ENCODE measurements at places on chromosomes 11 and 22.

DNA sequence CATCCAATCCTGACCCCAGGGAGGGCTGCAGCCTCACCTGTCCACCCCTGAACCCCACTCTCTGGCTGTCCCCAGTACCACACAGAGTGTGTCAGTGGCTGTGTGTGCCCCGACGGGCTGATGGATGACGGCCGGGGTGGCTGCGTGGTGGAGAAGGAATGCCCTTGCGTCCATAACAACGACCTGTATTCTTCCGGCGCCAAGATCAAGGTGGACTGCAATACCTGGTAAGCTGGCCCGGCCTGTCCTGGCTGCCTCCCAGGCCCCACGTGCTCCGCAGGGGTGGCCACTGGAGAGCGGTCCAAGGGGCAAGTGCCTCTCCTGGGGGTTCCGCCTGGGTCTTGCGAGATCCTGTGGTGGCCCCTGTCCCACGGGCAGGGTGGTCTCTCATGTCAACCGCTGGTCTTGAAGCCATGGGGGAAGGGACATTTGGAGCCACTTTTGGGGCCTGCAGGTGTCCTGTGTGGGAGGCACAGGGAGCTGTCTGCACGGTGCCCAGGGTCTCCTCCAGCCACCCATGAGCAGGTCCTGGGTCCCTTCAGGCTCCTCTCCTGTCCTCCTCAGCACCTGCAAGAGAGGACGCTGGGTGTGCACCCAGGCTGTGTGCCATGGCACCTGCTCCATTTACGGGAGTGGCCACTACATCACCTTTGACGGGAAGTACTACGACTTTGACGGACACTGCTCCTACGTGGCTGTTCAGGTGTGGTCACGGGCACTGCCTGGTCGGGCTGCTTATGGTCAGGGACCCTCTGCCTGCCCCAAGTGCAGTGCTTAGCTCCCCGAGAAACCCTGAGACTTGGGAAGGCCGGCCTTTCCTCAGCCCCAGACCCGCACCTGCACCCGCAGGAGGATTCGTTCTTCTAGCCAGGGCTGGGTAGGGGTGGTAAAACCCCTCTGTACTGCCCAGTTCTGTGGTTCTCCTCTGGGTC is 11.8 kb downstream of the MUC2 start:
- DNase-seq: no peak

- no peak for DNase-seq
Observed at GRCh38 chr22:41522813-41523212, 21.5 kb downstream of the POLR3H start.

DNA sequence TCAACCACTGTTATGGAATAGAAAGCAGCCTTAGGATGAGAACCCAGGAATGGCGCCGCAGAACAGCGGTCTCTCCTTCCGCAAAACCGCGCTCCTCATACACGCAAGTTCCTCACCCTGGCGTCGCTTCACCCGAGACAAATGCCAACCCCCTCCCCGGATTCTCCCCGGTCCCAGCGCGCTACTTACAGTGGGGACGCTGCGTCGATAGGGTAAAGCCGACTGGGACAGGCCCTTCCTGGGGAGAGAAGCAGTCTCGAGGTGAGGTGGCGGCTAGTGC is 287 bp downstream of the RPS13 start:
- DNase-seq: no peak

- no peak for DNase-seq
Observed at GRCh38 chr22:19042285-19043120, 79.7 kb downstream of the DGCR2 start.

GRCh38 chr11:119251114-119251513 is 45.0 kb downstream of the CBL start:
- DNase-seq: no peak

- DNase-seq: no peak
Observed at GRCh38 chr11:16356057-16356760, at the start of gene SOX6. TSS of gene SOX6 (minus strand) at chr11:16356546. CDS start at chr11:16341248, 15,298 bp downstream.

DNA sequence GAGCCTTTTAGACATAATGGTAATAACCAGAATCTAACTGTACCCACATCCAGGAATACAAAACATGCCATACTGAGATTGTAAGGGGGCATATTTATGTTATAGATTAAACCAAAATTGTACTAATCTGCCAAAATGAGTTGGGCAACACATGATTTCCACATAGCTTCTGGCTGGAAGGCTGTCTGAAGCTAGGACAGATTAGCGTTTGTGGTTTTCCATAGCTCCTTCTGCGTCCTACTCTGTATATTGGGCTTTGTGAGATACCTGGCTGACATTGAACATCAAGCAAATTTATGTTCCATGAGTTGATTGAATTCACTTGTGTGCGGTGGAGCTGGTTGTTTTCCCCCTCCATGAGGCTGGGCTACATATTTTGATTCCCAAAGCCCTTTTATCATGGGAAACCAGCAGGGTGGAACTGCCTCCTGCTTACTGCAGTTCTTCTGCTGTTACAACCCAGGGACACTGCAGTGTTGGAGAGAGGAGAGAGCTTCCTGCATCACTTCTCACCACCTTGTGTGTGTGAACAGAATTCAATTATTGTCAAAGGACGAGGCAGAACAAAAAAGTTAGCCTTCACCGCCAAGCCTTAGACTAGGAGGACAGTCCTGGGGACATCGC is 114.9 kb downstream of the C11orf91 start:
- no peak for DNase-seq
